ENCODE measurements at places on chromosomes 16 and 17.

- H3K4me3 ChIP-seq = no peak overlapping the region
- H3K27ac ChIP-seq = no peak overlapping the region
- no peaks in the 10 kb centered on the region for H3K4me1 ChIP-seq
Measured at GRCh38 chr17:62745806-62746205, 62.3 kb downstream of the MARCHF10 start.

DNA sequence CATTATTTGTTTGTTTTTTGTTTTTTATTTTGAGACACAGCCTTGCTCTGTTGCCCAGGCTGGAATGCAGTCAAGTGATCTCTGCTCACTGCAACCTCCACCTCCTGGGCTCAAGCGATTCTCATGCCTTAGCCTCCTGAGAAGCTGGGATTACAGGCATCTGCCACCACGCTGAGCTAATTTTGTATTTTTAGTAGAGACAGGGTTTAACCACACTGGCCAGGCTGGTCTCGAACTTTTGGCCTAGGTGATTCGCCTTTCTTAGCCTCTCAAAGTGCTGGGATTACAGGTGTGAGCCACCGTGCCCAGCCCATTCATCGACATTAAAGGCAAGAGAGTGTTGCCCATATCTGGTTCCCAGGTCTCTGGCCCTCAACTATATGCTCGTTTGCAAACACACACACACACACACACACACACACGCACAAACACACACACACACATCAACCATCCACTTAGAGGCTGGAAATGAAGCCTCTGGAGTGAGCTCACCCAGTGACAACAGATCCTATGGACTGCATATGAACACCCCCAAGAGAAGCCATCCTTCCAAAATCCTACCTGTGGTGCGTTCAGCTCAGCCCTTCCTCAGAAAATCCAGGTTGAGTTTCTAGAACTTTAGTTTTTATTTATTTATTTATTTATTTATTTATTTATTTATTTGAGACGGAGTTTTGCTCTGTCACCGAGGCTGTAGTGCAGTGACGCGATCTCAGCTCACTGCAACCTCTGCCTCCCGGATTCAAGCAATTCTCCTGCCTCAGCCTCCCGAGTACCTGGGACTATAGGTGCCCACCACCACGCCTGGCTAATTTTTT, 12.3 kb upstream of the SEPHS2 start:
- peak overlapping the region; percentile 100 for H3K27ac ChIP-seq
- no peaks in the 10 kb centered on the region for H3K27me3 ChIP-seq
- H3K4me3 ChIP-seq = peak overlapping the region; percentile 66
- no peaks in the 10 kb centered on the region for H3K36me3 ChIP-seq
- peaks cover 75% of the 10 kb centered on the region for H3K4me1 ChIP-seq

DNA sequence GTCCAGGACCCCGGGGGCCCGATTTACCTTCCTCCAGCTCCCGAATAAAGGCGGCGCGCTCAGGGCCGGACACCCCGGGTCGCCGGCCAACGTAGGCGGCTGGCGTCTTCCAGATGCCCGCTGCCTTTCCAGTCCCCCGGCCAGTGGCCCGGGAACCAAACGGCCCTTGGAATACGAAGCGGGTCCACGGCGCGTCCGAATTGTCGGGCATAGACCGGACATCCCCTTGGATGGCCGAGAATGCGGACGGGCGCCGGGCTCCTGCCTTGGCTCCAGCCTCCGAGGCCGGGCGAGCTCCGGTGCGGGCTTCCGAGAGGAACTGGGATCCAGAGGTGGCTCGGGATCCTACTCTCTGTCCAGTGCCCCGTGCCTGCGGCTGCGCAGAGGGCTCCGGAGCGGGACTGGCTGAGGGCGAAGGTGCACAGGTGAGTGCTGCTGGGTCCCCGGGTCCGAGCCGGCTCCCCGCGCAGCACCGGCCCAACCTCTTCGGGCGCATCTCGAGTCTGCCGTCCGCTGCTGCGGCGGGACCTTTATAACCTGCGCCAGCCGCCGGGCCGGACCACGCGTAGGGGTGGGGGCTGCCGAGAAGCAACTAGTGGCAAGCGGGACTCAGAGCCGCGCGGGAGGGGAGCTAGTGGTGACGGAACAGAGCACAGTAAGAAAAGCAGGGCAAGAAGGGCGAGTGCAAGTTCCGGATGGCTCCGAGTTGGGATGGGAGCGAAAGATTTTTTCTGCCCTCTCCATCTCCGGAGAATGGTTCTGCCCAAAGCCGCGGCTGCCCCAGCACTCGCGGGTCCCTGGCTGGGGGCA, at the start of gene HAP1:
Gene HAP1 (minus strand): TSS at position 505 of the 810 bp plus-strand sequence. CDS start 9 bp downstream, at position 496.
- peaks cover 80% of the 10 kb centered on the region for H3K27me3 ChIP-seq
- peaks cover 21% of the 10 kb centered on the region for H3K4me1 ChIP-seq
- H3K4me3 ChIP-seq = peak within 1 kb of the TSS; percentile 66
- H3K36me3 ChIP-seq = no peaks in the 10 kb centered on the region

DNA sequence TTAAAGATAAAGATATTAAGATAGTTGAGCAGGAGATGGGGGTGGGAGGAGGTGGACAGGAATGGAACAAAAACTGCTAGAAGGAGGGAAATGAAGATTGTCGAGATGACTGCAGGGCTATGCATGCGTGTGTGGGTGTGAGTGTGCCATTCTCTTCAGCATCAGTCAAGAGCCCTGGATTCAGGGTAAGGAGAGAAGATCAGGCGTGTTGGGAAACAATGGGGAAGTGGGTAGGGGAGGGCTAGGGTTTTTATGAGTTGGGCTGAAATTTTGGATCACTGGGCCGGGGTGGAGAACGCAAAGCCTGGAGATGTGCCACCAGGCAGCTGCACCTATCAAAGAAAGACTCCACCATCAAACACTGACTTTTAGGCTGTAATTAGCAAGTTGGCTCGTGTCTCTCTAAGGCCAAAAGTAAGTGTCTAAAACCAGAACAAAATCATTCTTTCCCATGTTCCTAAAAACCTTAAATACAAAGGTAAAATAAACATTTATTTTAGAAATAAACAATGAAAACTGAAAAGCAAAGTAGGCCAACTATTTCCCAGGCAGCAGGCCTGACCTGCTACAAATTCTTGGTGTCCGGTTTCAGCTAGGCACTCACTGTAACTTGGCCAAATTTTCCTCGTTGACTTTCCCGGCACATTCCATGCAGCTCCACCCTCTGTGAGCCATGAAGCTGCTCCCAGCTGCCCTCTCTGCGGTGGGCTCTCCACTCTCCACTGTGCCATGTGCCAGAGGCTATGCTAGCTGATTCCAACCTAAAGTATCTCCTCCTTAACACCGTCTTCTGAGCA, 4.2 kb downstream of the CDRT4 start:
- peaks cover 22% of the 10 kb centered on the region for H3K36me3 ChIP-seq
- no peak overlapping the region for H3K4me3 ChIP-seq
- no peaks in the 10 kb centered on the region for H3K27me3 ChIP-seq
- H3K27ac ChIP-seq = no peak overlapping the region
- no peak for ATAC-seq

- H3K36me3 ChIP-seq = peaks cover 22% of the 10 kb centered on the region
- H3K4me1 ChIP-seq = peaks cover 22% of the 10 kb centered on the region
- no peak overlapping the region for H3K4me3 ChIP-seq
- H3K27me3 ChIP-seq = no peaks in the 10 kb centered on the region
Measured at GRCh38 chr17:81533339-81534141, 5.4 kb downstream of the FSCN2 start.

GRCh38 chr17:61340431-61341209, 59.0 kb upstream of the TBX2 start:
- ATAC-seq = no peak
- no peaks in the 10 kb centered on the region for H3K36me3 ChIP-seq
- no peaks in the 10 kb centered on the region for H3K4me1 ChIP-seq
- H3K4me3 ChIP-seq = no peak overlapping the region
